ENCODE measurements at places on chromosomes 4 and X.
A peak's percentile ranks its signal among the peaks of the same experiment; 100 is the strongest.

GRCh38 chrX:372856-373640 is 13.7 kb downstream of the PPP2R3B start:
- no peak for DNase-seq

DNA sequence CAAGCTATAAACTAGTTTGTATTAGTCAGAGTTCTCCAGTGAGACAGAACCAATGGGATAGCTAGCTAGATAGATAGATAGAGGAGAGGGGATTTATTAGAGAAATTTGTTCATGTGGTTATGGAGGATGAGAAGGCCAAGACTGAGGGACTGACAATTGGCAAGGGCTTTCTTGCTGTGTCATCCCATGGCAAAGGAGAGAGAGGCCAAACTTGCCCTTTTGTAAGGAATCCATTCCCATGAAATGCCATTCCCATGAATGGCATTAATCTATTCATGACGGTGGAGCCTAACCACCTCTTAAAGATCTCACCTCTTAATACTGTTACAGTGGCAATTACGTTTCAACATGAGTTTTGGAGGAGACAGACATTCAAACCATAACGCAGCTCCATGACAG is 58.1 kb downstream of the LINC00632 start:
- no peak for DNase-seq

GRCh38 chrX:39903343-39903742 is 194.4 kb downstream of the BCOR start:
- no peak for DNase-seq

- DNase-seq, result no peak
Observed at GRCh38 chr4:85866508-85866907, 391.6 kb downstream of the ARHGAP24 start.

GRCh38 chr4:70808151-70808550 is 31.5 kb downstream of the GRSF1 start:
- no peak for DNase-seq

DNA sequence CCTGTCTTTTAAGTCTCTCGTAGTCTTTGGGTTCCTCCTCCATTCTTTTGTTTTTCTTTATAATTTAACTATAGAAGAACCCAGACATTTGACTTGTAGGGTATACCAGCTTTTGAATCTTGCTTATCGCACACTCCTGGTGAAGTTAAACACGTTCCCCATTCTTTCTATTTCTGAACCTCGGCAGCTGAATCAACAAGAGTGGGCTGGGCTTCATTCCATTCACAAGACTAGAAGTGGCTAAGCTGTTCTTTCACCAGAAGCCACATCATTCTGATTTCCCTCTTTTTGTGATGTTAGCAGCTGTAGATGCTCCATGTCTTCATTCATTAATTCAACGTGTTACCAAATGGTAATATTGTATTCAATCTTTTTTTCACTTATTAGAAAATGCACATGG is 167.9 kb downstream of the CORIN start:
- DNase-seq, result peak; percentile 12

- no peak for DNase-seq
Observed at GRCh38 chrX:40060356-40060845, 37.4 kb downstream of the BCOR start.

DNA sequence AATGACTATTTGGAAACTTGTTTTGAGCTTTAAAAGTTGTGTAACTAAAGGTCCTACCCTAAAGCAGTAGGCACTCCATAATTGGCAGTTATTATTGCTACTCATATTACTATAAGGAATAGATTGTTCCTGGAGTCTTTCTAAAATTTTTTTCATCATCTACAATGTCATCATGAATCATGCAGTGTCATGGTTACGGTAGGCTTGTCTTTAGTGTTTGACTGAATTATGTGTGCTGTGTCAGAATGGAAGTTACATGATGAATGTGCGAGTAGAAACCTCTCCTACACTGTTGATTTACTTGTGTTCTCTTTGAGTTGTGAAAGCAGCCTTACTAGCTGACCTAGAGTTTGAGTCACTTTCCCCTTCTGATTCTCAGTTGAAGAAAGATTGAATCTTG is 1099.9 kb downstream of the RAPGEF2 start:
- no peak for DNase-seq

- no peak for DNase-seq
Observed at GRCh38 chr4:110769578-110769977, 146.7 kb upstream of the PITX2 start.

GRCh38 chr4:110978761-110979160 is 355.9 kb upstream of the PITX2 start:
- no peak for DNase-seq

Data from NCI-H2081 (cell line).